GM12891 (cell line): ENCODE measurements at places on chromosomes 2 and 18.
A peak's percentile ranks its signal among the peaks of the same experiment; 100 is the strongest.

GRCh38 chr18:31102025-31102684 lies at the start of gene DSC2:
DSC2 (minus strand) TSS chr18:31102421; CDS start chr18:31101971, 450 bp downstream.
- DNase-seq: peak; percentile 16

DNA sequence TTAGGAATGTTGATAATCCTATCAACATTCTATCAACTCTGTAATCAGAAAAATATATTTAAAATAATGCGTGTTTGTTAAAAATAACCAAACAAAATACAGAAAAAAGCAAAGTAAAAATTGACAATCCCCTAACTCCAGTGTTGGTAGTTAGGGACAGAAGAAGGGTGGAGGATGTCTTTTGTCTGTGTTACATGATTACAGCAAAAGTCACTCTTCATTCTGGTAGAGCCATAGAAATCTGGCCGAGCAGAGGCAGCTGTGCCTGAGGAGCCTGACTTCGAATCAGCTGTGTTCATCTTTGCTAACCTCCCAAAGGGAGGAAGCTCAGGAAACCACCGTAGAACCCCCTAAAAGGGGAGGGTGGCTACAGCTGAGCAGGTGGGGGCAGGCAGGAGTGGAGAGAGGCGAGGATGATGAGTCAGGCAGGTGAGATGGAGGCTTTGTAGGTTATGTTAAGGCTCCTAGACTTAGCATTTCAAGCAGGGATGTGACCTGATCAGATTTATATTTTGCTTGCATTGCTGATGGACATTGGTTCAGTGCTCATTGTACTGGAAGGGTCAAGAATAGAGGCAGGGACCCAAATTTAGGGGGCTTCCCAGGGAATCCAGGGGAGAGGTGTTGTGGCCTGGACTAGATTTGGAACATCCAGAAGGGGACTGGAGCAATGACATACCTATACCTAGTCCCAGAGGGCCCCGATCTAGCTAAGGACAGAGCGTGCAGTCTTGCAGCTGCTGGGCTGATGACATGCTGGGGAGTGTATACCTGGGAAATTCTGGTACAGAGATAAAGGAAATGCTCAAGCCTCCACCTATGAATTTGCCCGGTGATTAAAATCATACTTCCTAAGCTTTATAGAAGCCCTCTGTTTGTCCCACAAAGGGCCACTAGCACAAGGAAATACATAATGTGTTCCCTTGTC lies 95.7 kb downstream of the NEDD4L start:
- no peak for DNase-seq

DNA sequence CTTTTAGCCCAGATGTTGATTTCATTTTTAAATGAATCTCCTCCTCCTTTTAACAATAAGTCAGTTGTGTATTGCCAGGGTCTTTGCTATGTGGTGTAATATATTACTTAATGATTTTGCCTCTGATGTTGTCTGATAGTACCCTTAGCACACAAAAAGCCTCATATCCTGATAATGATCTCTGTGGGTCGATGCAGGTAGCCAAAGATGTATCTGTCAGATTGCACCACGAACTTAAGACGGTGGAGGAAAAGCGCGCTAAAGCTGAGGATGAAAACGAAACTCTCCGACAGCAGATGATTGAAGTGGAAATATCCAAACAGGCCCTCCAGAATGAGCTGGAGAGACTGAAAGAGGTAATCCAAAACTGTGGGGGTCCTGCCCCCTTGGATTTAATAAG lies 14.8 kb downstream of the MTCL1 start:
- DNase-seq: no peak

- no peak for DNase-seq
Measured at GRCh38 chr2:101768556-101769220, 71.2 kb downstream of the MAP4K4 start.

DNA sequence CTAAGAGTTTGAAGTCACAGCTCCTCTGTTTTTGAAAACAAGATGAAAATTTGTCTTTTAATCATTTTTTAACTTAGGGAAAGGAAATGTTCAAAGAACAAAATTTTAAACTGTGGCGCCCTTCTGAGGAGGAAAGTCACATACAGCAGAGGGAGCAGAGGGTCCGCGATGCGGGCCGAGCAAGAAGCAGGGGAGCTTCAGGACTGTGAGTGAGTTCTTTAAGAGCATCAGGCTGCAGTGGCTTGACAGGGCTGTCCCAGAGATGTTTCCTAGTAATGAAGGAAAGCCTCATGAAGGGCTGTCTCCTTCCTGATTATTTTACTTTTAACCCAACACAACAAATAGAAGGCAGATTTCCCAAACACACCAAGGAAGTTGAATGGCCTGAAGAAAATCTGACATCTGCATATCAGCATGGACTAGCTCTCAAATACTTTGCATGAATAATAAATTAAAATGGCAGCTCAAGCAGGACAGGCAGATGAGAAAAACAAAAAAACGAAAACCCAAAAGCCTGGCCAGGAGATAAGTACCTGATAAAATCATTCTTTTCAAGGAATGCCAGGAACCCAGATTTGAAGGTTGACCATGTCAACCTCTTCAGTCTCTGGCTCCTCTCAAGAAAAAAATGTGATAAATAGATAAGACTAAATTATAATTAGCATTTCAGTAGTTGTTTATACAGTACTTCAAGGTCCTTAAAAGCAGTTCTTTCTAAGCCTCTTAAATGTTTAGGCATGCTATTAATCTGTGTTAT lies 60.8 kb downstream of the SLC40A1 start:
- no peak for DNase-seq

- no peak for DNase-seq
Measured at GRCh38 chr2:26314243-26314642, 31.7 kb upstream of the SELENOI start.

- no peak for DNase-seq
Measured at GRCh38 chr2:151399981-151400380, 9.7 kb upstream of the RIF1 start.

GRCh38 chr2:86367499-86367777 lies 30.0 kb upstream of the REEP1 start:
- no peak for DNase-seq

DNA sequence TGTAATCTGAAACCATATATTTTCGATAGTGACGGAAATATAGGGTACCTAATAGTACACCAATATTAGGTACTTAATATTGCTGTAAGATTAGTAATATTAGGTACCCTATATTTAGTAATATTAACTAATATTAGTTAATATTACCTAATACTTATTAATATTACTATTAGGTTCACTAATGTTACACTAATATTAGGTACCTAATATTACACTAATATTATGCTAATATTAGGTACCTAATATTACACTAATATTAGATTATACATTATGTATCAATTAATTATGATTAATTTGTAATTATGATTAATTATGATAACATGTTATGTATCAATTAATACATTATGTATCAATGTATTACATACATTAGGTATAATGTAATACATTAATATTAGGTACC lies 518.2 kb upstream of the LRATD1 start:
- no peak for DNase-seq

DNA sequence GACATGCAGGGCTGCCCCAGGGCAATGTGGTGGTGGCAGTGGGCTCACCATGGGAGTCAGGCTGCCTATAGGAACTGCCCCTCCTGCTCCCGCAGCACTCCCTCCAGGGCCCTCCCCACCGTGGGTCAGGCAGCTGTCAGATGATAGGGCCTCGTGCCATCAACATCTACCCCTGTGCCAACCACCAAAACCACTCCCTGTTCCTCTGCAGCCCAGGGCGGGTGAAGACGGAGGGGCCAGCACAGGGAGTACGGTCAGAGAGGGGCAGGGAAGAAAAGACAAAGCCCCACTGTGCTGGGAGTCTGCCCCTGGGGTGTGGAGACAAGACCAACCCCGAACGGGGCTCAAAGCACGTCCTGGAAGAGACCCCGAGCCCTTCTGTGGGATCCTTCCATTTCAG lies 97.4 kb downstream of the TNS1 start:
- no peak for DNase-seq

- no peak for DNase-seq
Measured at GRCh38 chr2:150859877-150860276, 372.4 kb upstream of the RND3 start.

- no peak for DNase-seq
Measured at GRCh38 chr2:114330594-114330993, 111.8 kb upstream of the DPP10 start.

DNA sequence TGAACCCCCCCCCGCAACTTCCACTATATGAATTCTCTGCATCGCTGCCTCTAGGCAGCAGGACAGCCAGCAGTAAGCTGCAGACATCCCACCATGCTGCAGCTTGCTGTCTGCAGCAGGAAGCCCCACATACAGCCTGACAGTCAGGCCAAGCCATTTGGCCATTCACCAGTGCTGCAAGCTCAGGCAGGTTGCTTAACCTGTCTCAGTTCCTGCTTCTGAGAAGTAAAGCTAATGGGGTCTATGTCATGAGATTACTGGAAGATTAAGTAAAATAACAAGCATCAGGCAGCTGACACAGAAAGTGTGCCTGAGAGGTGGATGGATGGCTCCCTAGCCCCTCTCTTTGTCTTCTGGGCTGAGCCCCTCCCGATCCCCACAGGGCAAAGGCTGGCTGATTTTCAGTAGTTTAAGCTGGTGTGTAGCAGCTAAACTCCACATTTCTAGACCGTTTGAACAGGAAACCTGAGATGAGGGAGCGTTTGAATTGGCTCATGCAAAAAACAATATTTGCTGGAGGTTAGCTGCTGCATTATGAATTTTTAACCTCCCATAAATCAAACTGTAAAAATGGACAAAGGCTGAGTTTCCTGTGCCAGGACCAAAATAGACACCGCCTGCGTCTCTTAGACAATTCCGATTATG lies 193.8 kb upstream of the ARL4C start:
- DNase-seq: no peak

DNA sequence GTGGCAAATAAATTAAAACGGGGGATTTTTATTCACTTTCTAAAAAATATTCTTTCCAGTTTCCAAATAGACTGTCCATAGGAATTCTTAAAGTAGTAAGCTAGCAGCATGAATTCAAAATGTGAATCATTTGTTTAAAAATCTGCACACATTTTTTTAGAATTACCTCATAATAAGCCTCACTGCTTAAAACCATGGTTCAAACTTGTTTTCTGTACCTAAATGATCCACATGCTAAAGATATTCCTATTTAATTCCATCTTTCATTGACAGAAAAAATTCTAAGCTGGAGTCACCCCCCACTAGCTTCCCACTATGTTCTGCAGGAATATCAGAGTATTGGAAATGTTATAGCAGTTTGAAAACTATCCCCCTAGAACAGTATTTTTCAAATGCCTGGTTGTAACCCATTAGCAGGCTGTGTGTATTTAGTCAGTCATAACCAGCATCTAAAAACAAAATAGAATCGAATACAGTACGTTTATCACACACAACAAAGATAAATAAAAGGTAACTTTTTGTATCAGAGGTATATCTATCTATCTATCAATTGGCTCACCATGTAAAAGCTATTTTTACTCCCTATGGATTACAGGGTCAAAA lies 11.2 kb upstream of the IKZF2 start:
- no peak for DNase-seq

- no peak for DNase-seq
Measured at GRCh38 chr2:108630567-108631405, 88.5 kb upstream of the RANBP2 start.

GRCh38 chr18:49055754-49056172 lies 105.0 kb upstream of the SMAD7 start:
- peak; percentile 34 for DNase-seq

GRCh38 chr18:57925706-57926105 lies 118.3 kb upstream of the NEDD4L start:
- no peak for DNase-seq

GRCh38 chr18:2653467-2653866 lies 2.1 kb upstream of the SMCHD1 start:
- DNase-seq: no peak

- no peak for DNase-seq
Measured at GRCh38 chr2:101267671-101268656, 15.3 kb downstream of the CNOT11 start.

DNA sequence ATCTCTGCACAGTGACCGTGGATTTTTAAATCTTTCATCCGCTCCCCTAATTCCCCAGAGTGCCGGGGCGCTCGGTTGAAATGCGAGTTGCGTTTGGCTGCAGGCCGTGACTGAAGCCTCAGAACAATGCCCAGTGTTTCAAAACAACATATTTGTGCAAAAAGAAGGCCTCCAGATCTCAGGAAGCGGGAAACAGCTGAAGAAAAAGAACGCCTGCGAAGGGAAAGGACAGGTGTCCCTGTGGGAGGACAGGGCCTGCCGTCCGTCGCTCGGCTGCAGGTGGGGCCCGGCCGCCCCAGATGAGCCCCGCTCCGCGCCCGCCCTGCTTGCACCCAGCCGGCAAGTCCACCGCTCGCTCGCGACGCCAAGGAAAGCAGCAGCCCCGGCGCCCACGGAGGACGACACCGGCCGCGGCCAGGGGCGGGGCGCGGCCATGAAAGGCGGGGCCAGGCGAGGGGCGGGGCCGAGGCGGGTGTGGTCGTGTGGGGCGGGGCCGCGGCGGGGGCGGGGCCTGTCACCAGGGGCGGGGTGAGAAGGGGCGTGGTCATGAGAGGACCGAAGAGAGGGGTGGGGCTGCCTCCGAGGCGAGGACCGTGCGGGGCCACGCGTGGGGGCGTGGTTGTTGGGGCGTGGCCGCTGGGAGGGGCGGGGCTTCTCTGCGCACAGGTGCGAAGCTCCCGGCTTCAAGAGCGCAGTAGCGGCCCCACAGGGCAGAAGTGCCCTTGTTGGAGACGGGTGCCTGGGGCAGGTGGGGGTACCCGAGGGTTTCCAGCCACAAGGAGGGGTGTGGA lies 17.6 kb upstream of the BOK start:
- DNase-seq: peak; percentile 84

GRCh38 chr2:146214394-146214929 lies 1630.4 kb upstream of the ACVR2A start:
- DNase-seq: no peak

GRCh38 chr18:48973731-48974130 lies 23.0 kb upstream of the SMAD7 start:
- no peak for DNase-seq

GRCh38 chr2:167151894-167152293 lies 263.6 kb downstream of the XIRP2 start:
- DNase-seq: no peak

GRCh38 chr2:11754700-11755015 lies 8.2 kb downstream of the LPIN1 start:
- no peak for DNase-seq
